ENCODE measurements at places on chromosomes 11 and 22. TPM values are rescaled to one million over a fixed set of nuclear protein-coding genes. Genes with fewer than 3 reads are reported as not detected.

Gene TSSK2
- total RNA-seq, result not detected

- ATAC-seq, result no peak
These were observed 564.6 kb downstream of the BRD1 start for GRCh38 chr22:49263101-49263500.

Gene IFITM10
- total RNA-seq, result 0.96 TPM

Gene CARD16
- 14.0 TPM for total RNA-seq

Gene LRRC32
- total RNA-seq, result 9.0 TPM

- ATAC-seq, result peak; percentile 91
These were observed 61.0 kb upstream of the PLET1 start for GRCh38 chr11:112321501-112322172.

DNA sequence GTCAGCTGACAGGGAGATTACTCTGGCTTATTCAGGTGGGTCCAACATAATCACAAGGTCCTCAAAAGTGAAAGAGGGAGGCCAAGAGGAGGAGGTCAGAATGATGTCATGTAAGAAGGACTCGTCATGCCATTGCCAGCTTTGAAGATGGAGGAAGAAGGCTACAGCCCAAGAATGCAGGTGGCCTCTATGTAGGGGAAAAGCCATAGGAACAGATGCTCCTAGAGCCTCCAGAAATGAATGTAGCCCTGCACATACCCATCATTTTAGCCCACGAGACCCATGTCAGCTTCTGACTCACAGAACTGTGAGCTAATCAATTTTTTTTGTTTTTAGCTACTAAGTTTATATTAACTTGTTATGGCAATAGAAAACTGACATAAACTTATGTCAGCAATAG, 171.1 kb downstream of the DBX1 start:
- no peak for ATAC-seq

Gene PYGM
- total RNA-seq, result 0.44 TPM

GRCh38 chr11:78259777-78260487, 71.2 kb downstream of the USP35 start:
- ATAC-seq, result no peak

DNA sequence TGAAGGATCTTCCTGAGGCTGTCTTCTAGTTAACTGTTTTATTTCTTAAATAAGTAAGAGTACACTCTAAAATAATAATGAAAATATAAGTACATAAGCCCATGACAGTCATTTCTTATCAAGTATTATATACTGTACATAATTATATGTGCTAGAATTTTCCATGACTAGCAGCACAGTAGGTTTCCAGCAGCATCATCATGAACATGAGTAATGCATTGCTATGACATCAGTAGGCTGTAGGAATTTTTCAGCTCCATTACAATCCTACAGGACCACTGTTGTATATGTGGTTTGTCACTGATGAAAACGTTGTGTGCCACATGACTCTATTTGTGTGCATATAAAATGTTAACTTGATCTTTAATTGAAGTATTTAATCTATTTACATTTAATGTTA, 22.0 kb downstream of the ZNF202 start:
- no peak for ATAC-seq

DNA sequence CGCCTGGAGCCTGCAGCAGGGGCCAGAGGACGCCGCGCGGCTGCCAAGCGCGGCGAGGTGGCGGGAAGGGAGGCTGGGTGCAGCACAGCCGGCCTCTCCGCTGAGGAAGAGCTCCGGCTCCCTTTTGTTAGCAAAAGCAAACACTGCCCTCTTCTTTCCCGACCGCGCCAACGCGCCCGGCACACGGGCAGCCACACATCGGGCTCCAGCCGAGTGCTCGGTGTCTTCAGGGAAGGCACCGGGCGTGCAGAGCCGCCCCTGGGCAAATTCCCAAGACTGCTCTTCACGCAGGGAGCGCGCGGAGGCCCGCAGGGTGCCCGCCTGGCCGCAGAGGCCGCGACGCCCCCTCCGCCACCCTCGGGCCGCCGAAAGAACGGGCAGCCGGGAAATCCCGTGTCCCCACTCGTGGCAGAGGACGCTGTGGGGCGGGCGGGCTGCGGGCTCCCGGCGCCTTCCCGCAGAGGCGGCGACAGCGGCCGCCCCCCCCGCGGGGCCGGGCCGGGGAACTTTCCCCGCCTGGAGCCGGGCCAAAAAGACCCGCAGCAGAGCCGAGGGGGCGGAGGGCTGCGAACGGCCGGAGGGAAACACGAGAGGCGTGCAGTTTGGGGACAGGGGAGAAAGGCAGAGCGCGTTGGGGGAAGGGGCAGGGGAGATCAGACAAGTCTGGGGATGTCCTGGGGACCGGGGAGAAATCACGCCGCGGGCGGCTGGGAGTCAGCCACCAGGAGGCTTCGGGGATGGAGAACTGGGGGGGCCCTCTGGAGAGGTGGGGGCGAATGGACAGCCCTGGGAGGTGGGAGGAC, 931 bp downstream of the CADM1 start:
- peak; percentile 39 for ATAC-seq

- no peak for ATAC-seq
These were observed 89.7 kb upstream of the SHANK2 start for GRCh38 chr11:71342116-71342515.

Gene CDCA5
- total RNA-seq, result 14.1 TPM

GRCh38 chr22:21731503-21731902, 4.1 kb downstream of the YPEL1 start:
- ATAC-seq, result no peak

DNA sequence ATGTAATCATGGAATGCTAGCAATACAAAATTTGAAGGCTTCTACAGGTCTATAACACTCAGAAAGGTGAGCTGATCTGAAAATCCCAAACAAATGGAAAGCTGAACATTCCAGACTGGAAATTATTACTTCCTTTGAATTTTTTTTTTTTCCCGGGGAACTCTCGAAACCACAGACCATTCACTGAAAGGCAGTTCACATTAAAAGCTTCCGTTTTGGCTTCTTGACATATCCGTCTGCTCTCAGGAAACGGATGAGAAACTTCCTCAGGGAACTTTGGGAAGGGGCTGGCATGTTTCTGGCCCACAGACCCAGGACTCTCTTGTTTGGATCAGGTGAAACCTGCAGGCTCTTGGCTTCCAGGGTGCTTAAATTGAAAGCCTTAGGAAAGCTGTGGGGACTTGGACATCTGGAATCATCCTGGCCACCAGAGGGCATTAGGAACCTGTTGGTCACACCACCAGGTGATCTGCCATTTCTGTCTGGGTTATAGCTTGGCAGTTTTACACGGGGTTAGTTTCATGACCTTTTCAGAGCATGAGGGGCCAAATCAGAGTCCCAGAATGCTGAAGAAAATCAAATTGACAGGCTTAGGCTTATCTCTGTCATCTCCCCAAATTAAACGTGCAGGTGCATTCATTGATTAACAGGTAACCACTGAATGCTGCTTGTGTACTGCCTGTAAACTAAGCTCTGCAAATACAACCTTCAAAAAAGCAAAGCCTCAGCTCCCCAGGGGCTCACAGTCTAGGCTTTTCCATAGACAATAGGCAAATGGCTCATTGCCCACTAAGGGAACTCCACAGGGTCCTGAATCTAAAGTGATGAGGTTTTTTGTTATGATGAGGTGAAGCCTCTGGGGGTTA, 22.7 kb upstream of the GRAMD1B start:
- ATAC-seq, result peak; percentile 82

Gene LGR4
- total RNA-seq, result 22.8 TPM

- ATAC-seq, result no peak
These were observed 18.1 kb downstream of the MRPL16 start for GRCh38 chr11:59792507-59792906.

GRCh38 chr11:71208011-71208774, 44.2 kb downstream of the SHANK2 start:
- ATAC-seq, result no peak

- ATAC-seq, result no peak
These were observed 1.5 kb upstream of the CCDC90B start for GRCh38 chr11:83287631-83288030.

DNA sequence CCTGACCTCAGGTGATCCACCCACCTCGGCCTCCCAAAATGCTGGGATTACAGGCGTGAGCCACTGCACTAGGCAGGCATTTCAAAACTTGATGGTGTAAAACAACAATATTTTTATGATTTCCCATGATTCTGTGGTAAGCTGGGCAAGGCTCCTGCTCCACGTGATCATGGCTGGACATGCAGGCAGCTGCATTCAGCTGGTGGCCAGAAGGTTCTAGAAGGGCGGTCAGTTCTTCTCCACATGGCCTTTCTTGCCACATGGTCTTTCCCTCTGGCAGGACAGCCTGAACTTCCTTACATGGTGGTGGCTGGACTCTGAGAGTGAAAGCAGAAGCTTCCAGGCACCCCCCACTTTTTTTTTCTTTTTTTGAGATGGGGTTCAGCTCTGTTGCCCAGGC, 9.9 kb upstream of the RASD2 start:
- no peak for ATAC-seq

GRCh38 chr11:2789791-2790567, 90.2 kb upstream of the KCNQ1OT1 start:
- no peak for ATAC-seq

DNA sequence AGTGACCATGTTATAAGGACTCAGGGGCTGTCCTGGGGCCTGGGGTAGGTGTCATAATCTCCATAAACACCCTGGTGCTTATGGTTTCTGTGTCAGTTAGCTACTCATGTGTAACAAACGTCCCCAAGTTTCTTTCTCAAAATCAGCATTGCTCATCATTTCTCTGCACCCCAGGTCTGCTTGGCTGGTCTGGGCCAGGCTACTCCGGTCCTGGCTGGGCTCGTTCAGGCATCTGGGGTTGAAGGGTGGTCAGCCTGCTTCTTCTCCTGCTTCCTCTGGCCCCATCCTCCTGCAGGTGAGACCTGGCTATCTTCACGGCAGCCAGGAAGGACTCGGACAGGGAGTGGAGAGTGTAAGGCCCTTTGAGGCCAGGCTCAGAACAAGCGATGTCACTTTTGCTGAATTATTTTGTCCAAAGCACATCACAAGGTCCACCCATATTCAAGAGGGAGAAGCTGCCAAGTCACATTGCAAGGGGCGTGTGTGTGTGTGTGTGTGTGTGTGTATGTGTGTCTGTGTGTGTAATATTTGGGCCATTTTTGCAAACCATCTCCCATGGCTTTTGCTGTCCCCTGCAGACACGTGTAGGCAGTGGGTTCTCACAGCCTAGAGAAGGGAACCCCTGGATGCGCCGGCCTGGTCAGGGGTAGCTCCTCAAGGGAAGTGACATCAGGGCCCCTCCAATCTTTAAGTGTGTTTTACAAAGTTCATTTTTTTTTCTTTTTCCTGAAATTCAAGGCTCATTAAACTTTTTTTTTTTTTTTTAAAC, 535.8 kb downstream of the TBC1D22A start:
- ATAC-seq, result no peak

Gene VSIG10L2
- not detected for total RNA-seq

DNA sequence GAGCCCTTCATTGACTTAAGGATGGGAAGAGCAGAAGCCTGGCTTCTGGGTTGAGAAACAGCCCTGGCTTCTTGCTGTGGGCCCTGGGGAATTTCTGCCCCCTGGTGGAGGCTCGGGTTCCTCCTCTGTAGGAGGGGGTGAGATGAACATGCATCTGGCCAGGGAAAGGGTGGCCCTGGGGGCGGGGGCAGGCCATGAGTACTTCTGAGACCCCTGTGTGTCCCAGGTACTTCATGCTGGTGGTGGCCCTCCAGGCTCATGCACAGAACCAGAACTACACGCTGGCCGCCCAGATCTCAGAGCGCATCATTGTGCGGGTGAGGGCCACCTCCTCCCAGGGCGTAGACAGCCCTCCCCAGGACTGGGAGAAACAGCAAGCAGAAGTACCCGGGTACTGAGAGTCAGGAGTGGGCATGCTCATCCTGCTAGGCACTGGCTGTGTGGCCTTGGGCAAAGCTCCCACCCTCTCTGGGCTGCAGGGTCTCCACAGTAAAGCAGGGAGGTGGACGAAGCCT, 15.8 kb downstream of the TMEM258 start:
- peak; percentile 43 for ATAC-seq

- no peak for ATAC-seq
These were observed 7.4 kb downstream of the CD5 start for GRCh38 chr11:61109671-61110070.

Gene GGTLC2
- total RNA-seq, result not detected

Data from esophagus mucosa (tissue), 1 donor.